Forelimb muscle (tissue), 1 donor: ENCODE measurements at places on chromosomes 5 and 9.

GRCh38 chr5:180830253-180831138, 27.9 kb upstream of the MGAT1 start:
- DNase-seq, result no peak

DNA sequence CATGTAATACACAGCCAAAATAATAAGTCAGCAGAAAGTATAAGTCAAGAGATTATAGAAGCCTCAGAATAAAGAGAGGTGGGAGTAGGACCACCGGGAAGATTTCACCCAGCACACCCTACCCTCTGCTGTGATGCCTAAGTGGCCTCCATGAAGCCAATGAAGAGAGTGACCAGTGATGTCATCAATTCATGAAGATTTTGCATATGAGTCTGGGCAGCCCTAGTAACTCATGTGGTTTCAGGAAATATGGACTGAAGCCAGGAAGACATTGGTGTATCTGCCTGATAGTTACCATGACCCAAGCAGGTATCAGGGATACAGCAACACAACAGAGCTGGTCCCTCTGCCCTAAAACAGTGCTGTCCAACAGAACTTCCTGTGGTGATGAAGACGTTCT, 135.3 kb downstream of the ADAMTS12 start:
- no peak for DNase-seq

DNA sequence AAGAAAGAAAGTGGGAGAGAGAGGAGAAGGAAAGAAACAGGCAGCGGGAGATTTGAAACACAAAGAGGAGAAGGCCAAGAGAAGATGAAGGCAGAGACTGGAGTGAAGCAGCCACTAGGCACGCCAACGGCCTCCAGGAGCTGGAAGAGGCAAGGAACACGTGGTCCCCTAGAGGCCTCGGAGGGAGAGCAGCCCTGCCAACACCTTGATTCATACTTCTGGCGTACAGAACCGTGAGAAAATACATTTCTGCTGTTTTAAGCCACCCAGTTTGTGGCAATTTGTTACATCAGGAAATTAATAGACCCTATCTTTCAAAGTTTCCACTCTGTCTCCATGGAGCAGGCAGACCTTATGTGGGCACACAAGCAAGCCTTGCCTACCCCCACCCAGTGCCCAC, 133.4 kb downstream of the ACTL7B start:
- DNase-seq, result no peak

DNA sequence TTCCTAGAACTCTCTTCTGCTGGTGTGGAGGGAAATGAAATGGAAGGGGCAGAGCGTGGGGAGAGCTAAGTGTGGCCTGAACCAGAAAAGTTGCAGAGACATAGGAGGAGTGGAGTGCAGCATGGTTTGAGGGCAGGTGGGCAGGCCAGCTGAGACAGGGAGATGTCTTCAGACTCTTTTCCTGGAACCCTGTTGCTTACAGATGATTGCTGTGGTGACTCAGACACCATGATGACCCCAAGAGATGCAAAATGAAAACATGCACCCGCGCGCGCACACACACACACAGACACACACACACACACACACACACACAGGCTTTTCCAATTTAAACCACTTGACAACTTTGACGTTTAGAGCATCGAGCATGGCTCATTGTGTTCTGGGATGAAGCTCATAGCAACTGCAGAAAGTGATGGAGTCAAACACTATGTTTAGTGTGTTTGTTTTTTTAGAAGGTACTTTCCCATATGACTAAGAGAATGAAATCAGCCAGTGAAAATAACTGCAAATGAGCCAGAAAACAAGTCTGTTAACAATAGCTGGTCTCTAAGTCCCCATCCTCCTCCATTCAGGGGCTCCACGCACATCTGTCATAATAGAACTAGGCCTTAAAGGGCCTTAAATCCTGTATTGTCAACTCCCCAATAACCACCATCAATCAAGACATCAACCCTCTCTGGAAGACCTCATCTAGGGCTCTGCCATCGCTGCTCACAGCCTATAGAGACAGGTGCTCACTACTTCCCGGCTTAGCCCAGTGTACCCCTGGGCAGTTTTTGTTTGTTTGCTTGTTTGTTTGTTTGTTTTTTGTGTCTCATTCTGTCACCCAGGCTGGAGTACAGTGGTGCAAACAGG, 9.6 kb downstream of the TMOD1 start:
- no peak for DNase-seq

GRCh38 chr5:68087866-68088265, 127.7 kb upstream of the PIK3R1 start:
- no peak for DNase-seq

- DNase-seq, result peak; percentile 67
Observed at GRCh38 chr9:106911951-106912350, 49.0 kb downstream of the ZNF462 start.

GRCh38 chr9:37669232-37669631, 18.5 kb downstream of the FRMPD1 start:
- DNase-seq, result no peak

DNA sequence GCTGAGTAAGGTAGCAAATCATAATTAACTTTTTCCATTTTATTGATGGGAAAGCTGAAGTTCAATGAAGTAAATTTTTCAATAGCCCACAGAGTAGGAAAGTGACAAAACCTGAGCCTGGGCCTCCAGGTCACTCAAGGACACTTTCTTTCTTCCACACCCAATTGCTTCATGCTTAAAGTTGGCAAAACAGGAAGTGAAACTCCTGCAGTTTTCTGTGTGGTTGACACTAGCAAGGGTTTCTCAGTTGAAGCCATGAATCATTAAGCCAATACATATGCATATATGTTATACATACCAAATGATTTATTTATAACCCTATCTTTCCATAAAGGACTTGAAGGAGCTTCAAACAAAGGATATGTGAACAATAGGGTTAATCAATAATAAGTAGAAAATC, 13.9 kb downstream of the TLR4 start:
- DNase-seq, result no peak
